Right lobe of liver (tissue), 6 donors: ENCODE measurements at places on chromosomes 4 and X.
A peak's percentile ranks its signal among the peaks of the same experiment; 100 is the strongest.

- no peak for DNase-seq
These were observed 834 bp downstream of the NHS start for GRCh38 chrX:17375637-17376430.

DNA sequence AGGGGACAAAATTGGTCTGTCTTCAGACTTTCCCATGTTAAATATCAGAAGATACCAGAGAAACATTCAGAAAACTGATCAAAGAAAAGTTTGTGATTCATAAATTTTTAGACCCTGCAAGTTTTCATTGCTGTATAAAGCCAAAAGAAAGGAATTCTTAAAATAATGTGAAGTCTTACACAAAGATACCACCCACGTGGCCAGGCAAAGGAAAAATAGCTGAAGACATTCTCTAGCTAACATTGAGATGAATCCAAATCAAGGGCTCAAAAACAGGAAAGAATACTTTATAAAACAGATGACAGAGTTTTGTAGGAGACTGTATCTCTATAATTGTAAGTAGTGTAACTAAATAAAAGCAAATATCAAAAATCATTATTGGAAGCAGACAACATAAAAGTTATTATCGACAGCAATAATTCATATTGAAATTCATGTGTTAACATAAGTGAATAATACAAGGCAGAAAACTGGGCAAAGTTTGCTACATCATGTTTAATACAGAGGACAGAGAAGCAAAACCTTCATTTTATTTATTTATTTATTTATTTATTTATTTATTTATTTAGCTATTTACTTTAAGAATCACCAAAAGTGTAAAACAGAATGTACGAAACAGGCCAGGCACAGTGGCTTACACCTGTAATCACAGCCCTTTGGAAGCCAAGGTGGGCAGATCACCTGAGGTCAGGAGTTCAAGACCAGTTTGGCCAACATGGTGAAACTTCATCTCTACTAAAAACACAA, 204.6 kb upstream of the SLIT2 start:
- no peak for DNase-seq

- no peak for DNase-seq
These were observed 100.9 kb downstream of the TTC29 start for GRCh38 chr4:146844761-146845160.

- no peak for DNase-seq
These were observed 3.7 kb downstream of the RS1 start for GRCh38 chrX:18668071-18668835.

GRCh38 chr4:92368653-92369052, 64.9 kb downstream of the GRID2 start:
- DNase-seq, result no peak

- DNase-seq, result peak; percentile 56
These were observed 26.0 kb upstream of the LHFPL1 start for GRCh38 chrX:112705726-112706125.

DNA sequence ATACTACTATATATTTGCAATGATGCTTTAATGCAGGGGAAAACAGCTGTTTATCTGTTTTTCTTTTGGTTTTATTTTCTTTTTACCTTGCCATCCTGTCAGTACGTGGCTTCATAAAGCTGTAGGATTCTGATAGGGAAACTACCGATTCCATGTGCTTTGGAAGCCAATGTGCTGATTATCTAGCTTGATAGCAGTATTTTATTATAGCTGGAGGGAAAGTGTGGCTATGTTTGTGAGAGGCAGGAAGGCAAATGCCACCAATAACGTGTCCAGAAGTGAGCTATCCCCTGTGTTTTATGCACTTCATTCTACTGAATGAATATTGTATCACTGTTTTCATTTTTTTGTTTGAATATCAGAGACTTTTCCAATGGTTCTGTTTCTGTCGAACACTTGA, 43.7 kb downstream of the IL15 start:
- no peak for DNase-seq

- DNase-seq, result no peak
These were observed 39.2 kb upstream of the C4orf54 start for GRCh38 chr4:99696801-99697200.
